Gastroesophageal sphincter (tissue), 4 donors: ENCODE measurements at places on chromosomes 1 and 21. TPM values are rescaled to one million over a fixed set of nuclear protein-coding genes. Genes with fewer than 3 reads are reported as not detected.
A peak's percentile ranks its signal among the peaks of the same experiment; 100 is the strongest.

Gene MCOLN2
- total RNA-seq: 0.45 TPM

Gene SELE
- total RNA-seq: not detected

Gene WNT2B
- 4.8 TPM for total RNA-seq

DNA sequence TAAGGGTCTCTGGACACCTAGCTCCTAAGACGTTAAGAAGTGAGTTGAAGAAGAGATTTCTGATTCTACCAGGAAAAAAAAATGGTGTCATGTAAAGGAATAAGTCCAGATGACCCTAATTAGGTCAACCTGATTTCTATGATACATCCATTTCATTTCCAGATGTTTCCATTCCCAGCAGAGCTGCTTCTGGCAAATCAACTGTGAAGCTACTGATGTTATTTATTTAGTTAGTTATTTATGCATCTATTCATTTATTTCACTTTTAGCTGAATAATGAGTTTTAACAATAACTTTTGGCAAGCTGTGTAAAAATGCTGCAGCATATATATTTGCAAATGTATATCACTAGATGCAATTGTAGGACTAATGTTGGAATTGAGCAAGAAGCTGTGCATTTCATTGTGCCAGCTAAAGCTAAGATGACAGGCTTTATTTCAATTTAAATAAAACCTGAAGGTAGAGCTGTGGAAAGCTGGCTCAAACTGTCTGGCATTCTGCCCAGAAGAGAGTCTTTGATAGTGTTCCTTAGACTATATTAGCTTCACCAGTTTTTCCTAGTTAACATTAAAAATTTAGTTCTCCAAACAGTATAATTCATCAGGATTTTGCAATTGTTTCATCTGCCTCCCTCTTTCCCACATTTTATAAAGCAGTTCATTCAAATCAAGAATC is 1164.4 kb upstream of the ADGRL4 start:
- ATAC-seq: no peak

DNA sequence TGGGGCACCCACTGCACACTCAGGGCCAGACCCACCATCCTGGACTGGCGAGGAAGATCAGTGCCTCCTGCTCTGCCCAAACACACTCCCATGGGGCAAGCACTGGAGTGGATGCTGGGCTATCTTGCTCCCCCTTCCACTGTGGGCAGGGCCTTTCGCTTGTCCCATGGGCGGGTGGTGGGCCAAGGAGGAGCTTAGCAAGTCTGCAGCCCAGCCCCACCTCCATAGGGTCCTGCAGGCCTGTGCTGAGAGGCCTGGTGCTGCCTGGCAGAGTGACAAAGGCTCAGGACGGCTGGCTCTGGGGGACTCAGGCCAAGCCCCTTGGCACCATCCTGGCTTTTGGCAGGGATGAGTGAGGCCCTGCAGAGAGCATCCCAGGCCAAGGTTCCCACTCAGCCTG is 89.4 kb downstream of the PTPRU start:
- ATAC-seq: no peak

DNA sequence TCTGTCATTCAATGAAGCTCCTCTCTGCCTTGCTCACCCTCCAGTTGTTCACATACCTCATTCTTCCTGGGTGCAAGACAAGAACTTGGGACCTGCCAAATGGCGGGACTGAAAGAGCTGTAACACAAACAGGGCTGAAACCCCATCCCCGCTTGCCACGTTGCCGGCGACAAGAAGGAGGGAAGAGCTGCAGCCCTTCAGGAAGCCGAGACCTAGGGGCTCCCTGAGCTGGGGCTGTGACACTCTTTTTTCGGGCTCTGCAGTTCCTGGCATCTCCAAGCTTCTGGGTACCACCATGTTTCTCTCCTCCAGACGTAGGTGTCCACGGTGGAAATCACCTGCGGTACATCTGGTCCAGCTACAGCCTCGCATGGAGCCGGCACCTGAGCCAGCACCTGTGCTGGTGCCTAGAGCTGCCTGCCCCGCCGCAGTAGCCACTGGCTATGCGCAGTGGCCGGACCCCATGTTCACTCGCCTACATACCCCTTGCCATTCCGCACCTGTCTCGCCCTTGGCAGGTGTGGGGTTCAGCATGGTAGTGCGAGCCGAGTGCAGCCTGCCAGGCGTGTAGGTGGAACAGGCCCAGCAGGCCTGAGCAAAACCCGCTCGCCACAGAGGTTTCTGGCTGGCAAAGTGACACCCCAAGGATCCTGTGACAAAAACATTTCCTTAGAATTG is 367.0 kb upstream of the NEGR1 start:
- no peak for ATAC-seq

DNA sequence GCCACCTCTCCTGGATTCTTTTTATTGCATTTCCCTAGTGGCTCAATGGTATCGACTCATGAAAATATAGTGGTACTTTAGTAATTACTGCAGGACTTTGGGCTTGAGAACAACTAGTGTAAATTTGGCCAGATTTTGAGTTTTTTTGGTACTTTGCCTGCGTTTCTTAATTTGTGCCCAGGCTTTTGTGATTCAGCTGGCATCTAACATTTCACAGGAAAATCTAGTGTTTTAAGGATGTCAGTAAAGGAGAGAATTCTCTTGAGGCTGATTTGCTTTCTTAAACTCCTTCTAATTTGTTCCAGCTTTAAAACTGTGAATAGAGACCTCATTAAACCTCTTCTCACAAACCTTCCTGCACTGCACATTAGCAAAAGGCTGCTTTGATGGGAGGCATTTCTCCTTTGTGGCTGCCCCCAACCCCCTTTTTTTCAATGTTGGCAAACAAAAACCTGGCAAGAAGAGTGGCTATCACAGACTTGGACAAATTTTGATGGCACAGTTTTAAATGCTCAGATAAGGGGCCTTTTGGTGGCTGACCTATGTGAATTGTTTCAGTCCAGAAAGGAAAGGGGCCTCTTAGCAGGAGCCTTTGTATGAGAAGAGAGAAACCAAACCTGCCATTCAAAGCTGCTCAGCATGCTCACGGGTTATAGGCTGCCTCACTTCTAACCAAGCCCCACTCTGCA is 113.4 kb upstream of the RAVER2 start:
- no peak for ATAC-seq

- ATAC-seq: no peak
These were observed 7.3 kb upstream of the VPS45 start for GRCh38 chr1:150060260-150060659.

GRCh38 chr1:183270541-183271141 is 84.6 kb downstream of the LAMC2 start:
- ATAC-seq: no peak

GRCh38 chr1:162687870-162688269 is 55.6 kb downstream of the DDR2 start:
- ATAC-seq: peak; percentile 17

GRCh38 chr1:29305943-29306342 is 69.6 kb downstream of the PTPRU start:
- ATAC-seq: no peak

DNA sequence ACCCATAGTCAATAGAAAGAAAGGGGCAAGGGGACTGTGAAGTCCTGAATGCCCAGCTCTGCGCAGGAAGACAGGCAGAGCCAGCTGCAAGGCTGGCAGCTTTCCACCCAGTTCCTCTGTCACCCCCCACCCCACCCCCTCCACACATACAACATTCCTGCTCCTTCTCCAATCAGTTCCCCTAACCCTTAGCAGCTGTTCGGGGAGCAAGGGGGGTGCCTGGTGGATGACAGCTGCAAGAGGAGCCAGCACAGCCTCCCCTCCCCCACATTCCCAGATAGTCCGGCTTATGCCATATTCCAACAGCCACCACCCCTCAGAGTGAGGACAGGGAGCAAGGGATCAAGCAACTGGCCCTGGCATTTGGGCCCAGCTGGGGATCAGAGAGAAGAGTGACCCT is 9.7 kb downstream of the ARHGEF2 start:
- no peak for ATAC-seq

DNA sequence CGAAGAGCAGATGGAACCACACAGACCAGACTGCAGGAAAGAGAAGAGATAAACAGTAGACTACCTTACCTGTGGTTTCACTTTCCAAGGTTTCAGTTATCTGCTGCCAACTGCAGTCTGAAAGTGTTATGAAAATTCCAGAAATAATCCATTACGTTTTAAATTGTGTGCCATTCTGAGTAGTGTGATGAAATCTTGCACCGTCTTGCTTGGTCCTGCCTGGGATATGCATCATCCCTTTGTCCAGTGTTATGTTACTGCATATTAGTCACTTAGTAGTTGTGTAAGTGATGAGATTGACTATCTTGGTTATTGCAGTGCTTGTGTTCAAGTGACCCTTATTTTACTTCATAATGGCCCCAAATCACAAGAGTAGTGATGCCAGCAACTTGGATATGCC is 33.9 kb downstream of the DNAJC6 start:
- no peak for ATAC-seq

- ATAC-seq: no peak
These were observed 86.3 kb downstream of the CAMK2N1 start for GRCh38 chr1:20399606-20400180.

GRCh38 chr1:25927521-25928265 is 21.5 kb upstream of the STMN1 start:
- no peak for ATAC-seq

- ATAC-seq: no peak
These were observed 18.1 kb upstream of the KCNAB2 start for GRCh38 chr1:6027591-6027990.

DNA sequence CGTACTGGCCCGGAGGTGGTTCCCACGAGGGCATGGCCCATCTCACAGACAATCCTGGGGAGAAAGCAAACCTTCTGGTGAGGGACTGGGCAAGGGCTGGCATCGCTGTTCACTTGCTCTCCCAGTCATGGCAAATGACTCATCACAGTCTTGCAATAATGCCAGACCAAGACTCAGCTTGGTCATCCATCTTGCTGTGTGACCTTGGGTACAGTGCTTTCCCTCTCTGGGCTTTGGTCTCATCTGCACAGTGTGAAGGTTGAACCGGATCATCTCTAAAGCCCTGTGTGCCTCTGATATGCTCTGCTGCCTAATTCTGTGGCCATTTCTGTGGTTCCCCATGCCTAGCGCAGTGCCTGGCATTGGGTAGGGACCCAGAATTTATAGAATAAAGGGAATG is 143.6 kb upstream of the CD34 start:
- no peak for ATAC-seq

DNA sequence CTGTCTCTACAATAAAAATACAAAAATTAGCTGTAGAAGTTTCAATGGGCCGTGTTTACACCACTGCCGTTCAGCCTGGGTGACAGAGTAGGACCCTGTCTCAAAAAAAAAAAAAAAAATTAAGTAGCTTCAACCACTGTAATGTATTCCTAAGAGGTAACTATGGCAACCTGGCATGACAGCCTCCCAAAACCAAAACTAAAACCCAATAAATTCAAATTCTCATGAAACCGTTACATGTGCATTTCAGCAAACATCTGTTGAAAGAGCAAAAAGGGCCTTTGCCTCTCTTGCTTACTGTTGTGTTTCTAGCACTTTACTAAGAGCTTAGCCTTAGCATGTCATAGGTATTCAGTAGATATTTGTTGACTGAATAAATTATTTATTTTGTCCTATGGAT is 33.5 kb downstream of the ODR4 start:
- no peak for ATAC-seq

- ATAC-seq: peak; percentile 62
These were observed 2.8 kb upstream of the EFHD2 start for GRCh38 chr1:15406614-15407559.
